ENCODE measurements at places on chromosomes 5 and 9.

DNA sequence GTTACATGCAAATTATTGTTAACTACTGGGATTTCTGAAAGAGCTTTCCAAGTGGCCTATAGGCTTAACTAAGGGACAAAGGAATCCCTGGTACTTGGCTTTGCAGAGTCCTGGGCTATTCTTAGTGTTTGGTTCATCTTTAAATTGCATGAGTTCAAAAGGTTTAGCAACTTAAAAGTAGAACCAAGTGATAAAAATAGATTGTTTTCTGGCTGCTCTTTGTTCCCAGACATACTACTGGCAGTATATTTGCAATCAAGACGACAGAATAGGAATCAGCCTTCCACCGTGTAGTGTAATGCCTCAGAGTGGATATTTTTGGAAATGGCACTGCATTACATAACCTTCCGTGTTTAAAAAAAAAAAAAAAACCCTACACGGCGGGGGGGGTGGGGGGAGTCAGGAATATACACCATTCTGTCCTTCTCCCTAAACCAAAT lies 1.0 kb downstream of the NREP start:
- peaks cover 15% of the 10 kb centered on the region for H3K4me1 ChIP-seq
- H3K27me3 ChIP-seq: no peaks in the 10 kb centered on the region
- no peak overlapping the region for H3K4me3 ChIP-seq
- no peak for ATAC-seq
- no peaks in the 10 kb centered on the region for H3K36me3 ChIP-seq
- no peak overlapping the region for H3K27ac ChIP-seq

DNA sequence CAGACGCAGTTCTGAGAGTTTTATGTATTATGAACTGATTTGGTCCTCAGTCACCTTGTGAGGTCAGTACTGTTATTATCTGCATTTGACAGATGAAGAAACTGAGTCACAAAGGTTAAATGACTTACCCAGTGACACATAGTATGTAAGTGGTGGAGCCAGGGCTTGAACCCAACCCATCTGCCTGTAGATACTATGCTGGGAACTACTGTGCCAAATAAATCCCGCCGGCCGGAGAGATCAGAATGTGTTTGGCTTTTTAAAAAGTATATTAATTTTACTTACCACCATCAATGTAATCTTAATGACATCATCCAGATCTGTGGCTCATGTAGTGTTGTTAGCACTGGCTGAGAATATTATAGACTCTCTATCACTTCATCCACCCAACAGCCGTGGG lies 80.8 kb downstream of the ZNF618 start:
- no peaks in the 10 kb centered on the region for H3K4me1 ChIP-seq
- H3K4me3 ChIP-seq: no peak overlapping the region
- no peaks in the 10 kb centered on the region for H3K36me3 ChIP-seq
- no peak for ATAC-seq
- H3K27me3 ChIP-seq: no peaks in the 10 kb centered on the region

GRCh38 chr5:111454198-111454622 lies 58.1 kb downstream of the STARD4 start:
- no peak overlapping the region for H3K27ac ChIP-seq
- no peak overlapping the region for H3K4me3 ChIP-seq
- H3K27me3 ChIP-seq: no peaks in the 10 kb centered on the region
- ATAC-seq: no peak
- no peaks in the 10 kb centered on the region for H3K4me1 ChIP-seq
- no peaks in the 10 kb centered on the region for H3K36me3 ChIP-seq

GRCh38 chr9:137067860-137068538 lies 2.4 kb downstream of the SAPCD2 start:
- H3K27me3 ChIP-seq: peaks cover 10% of the 10 kb centered on the region
- H3K4me1 ChIP-seq: peaks cover 25% of the 10 kb centered on the region
- peak; percentile 75 for ATAC-seq
- peak overlapping the region; percentile 19 for H3K4me3 ChIP-seq
- H3K36me3 ChIP-seq: no peaks in the 10 kb centered on the region

DNA sequence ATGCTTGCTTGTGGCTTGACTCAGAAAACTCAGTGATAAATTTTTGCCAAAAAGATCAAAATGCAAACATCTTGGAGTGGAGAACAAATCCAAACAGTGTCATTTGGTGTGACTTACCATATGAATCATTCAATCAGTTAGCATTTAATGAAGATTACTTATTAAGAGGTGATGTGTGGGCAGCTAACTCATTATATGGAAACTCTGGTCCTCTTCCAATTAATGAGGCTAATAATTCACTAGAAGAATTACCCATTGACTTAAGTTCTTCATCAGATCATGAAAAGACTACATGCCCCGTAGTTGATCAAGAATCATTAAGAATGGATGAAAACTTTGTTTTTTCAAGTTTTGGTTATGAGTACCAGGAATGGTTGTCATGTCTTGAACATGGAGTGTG lies 141.8 kb downstream of the UNC13B start:
- no peak overlapping the region for H3K27ac ChIP-seq
- H3K27me3 ChIP-seq: peaks cover 48% of the 10 kb centered on the region
- no peaks in the 10 kb centered on the region for H3K4me1 ChIP-seq
- ATAC-seq: no peak

All from stimulated activated memory B cell treated with anti-CD40 and anti-IgM and Interleukin-4, amounts not matched to agents 10 μg/mL and 1 μg/mL and 100 μg/mL, for 72 hours (primary cell).